HFF-Myc (cell line): ENCODE measurements at places on chromosomes 13 and 19.

DNA sequence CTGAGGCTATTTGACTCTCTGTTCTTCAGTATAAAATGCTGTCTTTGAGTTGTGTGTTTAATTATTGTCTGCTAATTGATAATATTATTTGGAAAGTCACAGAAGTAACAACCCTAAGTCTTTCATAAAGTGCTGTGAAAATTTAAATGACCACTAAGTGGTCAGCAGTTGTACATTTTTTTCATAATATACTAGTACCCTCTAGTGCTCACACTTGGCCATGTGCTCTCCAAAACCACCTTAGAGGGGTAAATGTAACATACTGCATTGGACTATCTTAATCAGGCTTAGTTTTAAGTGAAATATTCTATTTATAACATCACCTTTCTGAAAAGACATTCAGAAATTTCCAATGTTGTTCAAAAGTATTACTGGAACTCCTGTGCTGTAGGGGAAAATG, 745.3 kb downstream of the GPC5 start:
- DNase-seq, result no peak

DNA sequence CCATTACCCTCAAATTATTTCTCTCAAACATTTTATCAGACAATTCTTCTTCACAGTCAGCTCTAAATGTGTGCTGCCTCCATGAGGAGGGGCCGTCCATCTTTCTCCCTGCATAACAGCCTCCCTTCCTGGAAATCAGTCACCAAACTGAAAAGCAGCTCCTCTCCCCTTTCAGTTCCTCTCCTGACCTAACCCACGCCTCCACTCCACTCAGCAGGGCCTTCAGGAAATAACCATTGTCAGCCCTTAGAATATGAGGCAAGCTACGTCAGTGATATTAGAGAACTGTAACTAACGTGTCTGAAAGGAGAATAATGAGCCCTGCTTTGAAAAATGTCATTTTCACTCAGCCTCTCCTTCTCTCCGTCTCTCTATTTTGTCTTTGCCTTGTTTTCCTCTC, 116.2 kb downstream of the OLFM4 start:
- DNase-seq, result no peak

GRCh38 chr19:31285744-31286143, 63.5 kb downstream of the TSHZ3 start:
- DNase-seq, result no peak

DNA sequence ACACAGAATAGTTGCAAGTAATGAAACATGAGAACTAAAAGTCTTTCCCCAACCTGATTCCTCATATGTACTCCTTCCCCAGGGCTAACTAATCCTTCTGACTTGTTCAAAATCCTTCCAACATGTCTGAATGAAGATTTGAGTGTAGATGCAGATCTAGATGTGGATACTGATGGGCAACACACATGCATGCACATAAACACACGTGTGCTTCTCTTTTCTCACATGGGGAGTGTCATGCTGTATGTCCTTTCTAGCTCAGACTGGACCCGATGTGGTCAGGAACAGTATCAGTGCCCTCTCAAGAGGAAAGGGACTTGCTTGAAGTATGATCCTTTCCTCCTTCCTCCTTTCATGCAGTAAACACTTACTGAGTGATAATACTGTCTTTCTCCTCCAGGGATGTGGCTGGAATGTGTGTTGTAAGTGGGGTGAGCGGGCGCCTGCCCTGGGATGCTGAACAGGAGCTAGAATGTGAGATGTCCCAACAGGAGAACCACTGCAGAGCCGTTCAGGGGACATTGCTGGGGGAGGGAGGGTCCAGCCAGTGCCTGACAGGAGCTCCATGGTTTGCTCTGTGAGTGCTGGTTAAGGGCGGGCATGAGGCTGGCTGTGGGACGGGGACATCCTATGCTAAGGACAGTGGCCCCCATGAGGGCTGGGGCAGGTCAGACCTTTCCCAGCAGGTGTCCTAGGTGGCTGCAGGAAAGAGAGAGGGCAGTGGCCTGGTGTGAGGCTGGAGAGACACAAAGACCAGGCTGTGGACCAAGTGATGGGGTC, 146.9 kb downstream of the TEX29 start:
- DNase-seq, result no peak

GRCh38 chr13:98834254-98834960, 81.9 kb upstream of the SLC15A1 start:
- DNase-seq, result no peak

GRCh38 chr13:37534181-37534580, 64.4 kb downstream of the POSTN start:
- no peak for DNase-seq

- DNase-seq, result no peak
These were observed 9.0 kb downstream of the RFX1 start for GRCh38 chr19:13996928-13997630.

DNA sequence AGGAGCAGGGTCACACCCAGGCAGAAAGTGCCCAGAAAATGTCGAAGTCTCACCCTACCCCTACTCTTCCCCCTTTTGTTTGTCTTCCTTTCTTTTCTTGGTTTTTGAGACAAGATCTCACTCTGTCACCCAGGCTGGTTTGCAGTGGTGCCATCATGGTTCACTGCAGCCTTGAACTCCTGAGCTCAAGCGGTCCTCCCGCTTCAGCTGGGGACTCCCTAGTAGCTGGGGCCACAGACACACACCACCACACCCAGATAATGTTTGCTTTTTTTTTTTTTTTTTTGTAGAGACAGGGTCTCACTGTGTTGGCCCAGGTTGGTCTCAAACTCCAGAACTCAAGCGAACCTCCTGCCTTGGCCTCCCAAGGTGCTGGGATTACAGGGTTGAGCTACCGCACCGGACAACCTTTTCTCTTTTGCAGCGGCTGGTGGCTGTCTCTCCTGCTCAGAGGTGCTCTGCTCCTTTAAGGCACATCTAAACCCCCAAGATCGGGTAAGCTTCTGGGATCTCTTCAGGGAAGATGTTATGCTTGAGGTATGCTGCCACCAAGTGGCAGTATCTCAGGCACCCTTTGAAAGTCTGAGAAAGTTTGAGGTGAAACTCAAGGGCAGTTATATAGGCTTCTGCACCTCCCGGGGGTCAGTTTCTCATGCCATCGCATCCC, 22.4 kb upstream of the EBI3 start:
- DNase-seq, result no peak

DNA sequence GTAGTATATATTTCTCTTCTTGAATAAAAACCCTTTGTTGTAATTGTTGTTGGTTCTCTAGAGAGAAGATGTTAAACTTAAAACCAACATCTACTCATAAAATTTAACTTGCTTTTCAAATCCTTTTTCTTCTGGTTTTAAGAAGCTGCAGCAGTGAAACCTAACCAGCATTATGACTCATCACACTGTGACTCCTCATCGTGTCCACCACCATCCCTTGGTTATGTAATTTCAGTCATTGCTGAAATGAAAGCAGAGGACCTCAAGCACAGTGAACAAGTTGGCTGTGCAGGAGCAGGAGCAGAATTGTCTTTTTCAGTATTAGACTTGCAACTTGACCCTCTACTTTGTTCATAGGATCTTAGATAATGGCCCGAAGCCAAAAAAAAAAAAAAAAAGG, 64.9 kb upstream of the HTR2A start:
- DNase-seq, result no peak

- no peak for DNase-seq
These were observed 60.8 kb downstream of the ALOX5AP start for GRCh38 chr13:30796132-30796572.

DNA sequence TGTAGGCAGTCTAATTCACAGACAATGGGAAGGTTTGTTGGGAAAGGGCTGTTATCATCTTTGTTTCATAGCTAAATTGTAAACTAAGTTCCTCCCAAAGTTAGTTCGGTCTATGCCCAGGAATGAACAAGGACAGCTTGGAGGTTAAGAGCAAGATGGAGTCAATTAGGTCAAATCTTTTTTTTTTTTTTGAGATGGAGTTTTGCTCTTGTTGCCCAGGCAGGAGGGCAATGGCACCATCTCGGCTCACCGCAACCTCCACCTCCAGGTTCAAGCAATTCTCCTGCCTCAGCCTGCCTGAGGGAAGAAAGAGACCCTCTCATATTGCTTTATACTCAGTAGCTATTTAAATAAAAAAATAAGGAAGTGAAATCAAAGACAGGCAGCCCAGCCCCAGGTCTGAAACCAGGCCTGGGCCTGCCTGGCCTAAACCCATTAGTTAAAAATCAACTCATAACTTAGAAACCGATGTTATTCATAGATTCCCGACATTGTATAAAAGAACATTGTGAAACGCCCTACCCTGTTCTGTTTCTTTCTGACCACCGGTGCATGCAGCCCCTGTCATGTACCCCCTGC, 297.4 kb upstream of the SGCG start:
- DNase-seq, result no peak

DNA sequence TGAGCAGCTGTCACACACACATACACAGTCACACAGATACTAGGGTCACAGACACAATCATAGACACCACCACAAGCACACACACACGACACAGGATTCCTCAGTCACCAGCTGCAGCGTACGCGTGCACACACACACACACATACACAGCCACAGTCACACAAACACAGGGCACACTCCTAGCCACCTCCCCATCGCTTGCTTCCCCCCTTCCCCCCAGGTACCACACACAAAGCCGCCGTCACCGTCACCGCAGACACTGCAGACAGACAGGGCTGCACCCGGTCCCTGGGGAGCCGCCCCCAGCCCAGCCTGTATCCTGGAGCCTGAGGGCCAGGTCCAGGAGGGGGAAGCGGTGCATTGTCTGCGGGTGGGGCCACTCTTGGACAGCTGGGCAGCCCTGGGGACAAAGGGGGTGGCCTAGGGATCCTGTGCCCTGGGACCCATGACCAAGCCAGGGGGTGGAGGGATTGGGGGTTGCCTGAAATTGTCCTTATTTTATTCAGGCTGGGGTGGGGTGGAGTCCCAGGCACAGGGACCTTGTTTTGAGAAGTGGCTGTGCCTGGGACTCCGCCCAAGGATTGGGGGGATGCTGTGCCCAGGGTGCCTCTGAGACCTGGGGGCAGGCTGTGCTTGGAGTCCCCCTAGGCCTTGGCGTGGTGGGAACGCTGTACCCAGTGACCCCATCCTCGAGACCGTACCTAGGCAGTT, 957 bp downstream of the NUMBL start:
- DNase-seq, result no peak

- DNase-seq, result no peak
These were observed 1.9 kb upstream of the LINGO3 start for GRCh38 chr19:2309734-2310362.

DNA sequence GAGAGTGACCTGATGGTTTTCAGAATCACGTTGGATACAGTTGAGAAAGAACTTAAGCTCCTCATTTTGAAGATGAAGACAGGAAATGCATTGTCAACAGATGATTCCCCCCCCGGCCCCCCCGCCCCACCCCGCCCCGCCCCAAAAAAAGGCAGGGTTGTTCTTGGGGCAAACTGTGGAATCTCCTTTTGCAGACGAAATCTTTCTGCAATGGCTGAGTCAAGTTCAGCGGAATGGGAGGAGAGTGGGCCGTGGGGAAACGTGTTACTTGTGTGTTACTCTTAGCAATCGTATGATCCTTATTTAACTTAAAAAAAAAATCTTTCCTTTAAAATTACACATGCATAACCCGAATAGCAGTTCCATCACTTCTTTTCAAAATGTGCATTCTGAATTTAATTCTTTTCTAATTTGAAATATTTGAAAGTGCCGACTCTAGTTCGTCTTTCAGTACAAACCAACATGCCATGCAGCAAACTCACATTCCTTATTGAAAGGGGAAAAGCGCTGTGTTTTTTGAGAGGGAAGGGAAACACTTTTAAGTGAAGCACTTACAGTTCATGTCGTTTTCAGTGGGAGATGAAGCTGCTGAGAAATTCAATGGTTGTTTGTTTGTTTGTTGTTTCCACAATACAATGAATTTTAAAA, 348.5 kb upstream of the ARGLU1 start:
- no peak for DNase-seq

DNA sequence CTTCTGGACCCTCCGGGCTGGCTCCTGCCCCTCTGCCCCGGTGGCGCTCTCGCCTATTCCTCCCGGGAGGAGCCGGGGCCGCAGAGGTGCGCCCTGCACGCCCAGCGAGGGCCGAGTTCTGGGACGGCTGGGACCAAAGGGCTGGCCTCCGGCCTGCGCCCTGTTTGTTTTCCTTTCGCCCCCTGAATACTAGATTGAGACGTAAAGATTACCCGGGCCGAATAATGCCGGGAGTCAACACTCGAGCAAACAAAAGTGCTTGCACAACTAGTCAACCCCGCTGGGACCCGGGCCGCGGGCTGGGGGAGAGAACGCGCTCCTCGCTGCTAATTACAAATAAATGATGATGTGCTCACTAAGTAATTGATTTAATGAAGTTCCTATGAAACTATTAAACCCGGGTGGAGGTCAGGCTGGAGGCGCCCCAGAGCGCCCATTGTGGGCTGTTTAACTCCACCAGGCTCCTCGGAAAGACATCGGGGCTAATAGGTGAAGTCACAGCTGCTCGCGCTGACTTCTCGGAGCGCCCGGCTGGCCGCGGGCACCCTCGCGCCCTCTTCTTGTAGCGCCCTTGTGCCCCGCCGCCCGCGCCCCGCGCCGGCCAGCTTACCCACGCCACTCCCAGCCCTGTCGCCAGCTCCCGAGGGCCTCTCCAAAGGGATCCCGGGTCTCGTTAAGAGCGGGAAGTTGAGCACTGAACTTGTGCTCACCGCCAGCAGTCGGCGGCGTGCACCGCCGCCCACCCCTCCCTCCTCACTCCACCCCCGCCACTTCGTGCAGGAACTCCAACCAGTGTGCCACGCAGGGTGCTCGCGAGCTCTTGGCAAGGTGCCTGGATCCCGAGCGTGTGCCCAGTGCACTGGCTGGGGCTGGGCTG, 14.9 kb downstream of the ZIC5 start:
- no peak for DNase-seq

DNA sequence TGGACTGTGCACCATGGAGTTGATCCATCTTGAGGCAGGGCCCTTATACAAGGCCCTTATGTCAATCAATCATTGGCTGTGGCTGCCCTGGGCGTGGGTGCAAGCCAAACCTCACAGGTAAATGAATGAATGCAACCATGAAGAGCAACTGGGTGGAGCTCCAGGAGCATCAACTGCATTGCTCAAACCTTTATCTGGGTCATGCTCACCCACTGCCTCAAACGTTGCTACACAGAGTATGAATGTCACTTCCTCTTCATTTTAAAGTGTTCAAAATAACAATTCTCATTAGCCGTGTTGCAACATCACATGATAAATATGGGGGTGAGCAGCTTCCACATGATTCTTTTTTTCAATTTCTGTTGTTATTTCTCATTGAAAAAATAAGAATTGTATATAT, 6.4 kb upstream of the ZNF333 start:
- DNase-seq, result no peak

GRCh38 chr19:58406818-58407657, 1.4 kb upstream of the ZNF584 start:
- DNase-seq, result no peak

DNA sequence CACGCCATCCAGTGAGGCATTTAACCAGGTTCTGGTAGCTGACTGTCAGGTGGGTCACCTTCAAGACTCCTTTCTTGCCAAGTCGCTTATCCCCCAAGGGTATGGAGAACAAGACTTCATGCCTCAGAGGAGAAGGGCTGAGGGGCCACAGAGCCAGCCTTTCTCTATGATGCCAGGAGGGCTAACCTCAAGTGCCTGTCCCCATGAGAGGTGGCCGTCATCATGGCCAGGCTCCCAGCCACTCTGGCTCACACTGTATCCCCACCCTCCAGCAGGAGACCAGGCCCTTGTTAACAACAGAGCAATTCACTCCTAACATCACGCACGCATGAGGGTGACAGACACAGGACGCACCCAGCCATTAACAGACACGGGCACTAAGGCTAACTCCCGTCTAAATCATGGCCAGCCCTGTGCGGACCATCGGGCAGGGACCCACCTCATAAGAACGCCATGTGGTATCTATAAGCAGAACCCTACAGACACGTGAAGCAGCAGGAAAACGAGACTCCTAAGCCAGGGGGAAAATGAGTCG, 38.6 kb upstream of the ISYNA1 start:
- no peak for DNase-seq
